ENCODE measurements at places on chromosomes 3 and 15.
A peak's percentile ranks its signal among the peaks of the same experiment; 100 is the strongest.

GRCh38 chr3:150292891-150293290, 115.2 kb upstream of the TSC22D2 start:
- DNase-seq: no peak

DNA sequence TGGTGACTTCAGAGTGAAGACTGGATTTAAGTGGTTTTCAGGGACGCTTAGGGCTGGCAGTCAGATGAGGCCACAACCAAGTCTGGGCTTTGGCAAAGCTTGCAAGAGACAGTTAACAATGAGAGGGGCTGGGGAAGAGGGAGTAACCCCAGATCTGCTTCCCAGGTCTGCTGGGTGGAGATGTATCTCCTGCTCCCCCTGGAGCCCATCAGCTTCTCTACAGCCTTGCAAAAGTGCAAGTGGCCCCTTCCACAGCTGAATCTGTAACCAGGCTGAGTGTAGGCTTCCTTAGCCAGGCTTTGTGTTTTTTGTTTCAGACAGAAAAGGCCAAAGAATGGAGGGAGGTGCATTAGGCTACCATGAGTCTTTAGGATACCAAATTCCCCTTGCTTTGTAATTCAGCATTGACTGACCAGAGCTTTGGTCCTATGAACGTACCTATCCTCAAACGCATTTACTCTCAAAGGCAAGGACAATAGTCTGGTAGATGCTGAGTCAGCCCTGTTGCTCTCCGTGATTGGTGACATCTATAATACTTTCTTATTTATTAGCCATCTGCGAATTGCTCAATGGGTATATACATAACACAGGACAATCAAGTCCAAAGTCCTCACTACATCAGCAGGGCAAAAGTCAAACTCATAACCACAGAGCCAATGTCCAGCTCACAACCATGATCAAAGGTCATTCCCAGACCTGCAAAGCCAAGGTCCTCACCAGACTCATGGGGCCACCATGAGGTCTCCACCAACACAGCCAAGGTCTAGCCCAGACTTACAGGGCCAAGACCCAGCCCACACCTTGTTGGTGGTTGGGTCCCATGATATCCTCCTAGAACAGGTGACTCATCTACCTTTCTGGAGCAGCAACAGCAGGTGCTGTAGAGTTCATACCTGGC, 17.1 kb downstream of the CCDC13 start:
- DNase-seq: no peak

- peak; percentile 2 for DNase-seq
Observed at GRCh38 chr3:77254967-77255831, 215.3 kb downstream of the ROBO2 start.

DNA sequence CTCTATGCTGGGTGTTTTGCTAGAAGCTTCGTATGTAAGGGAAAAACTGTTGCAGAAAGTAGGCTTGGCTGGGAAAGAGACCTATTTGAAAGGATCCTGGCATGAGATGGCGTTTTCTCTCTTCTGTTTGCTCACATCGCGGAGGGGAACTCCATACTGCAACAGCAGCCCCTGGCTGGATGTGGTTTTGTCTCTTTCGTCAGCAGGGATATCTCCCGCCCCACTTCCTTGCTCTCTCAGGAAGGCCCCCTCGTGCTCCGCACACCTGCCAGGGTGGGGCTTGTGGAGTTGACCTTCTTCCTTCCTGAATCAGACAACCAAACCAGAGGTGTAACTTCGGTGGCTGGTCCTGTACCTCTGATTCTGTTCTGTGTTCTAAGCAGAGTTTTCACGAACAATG, 26.4 kb upstream of the MYZAP start:
- no peak for DNase-seq

DNA sequence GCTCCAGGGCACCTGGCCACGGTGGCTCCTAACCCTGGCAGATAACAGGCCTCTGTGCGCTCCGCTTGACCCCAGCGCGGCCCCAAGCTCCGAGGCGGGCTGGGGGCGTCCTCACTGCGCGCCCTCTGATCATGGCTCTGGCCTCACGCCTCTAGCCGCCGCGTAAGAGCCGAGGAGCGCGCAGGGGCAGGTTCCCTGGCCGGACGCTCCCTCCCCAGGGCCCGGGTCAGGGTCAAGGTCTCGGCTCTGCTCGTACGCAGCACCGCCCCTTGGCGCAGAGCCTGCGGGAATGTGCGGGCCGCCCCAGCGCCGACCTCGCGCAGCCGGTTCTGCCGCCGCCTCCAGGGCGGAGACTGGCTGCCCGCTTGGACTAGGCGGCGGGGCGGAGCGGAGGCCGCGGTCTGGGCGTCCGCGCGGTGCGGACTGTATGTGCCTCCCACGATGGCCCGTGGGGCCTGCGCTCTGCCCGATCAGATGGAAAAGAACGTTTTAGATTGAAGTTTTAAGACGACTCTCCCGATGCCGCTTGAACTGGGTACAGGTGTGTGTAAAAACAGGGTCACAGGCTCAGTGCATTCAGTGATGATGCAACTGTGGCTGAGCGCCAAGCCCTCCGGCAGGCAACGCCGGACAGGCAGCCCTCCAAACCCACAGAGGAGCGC, 40.8 kb downstream of the CHST14 start:
- peak; percentile 53 for DNase-seq

All from NCI-H460 (cell line).